ENCODE measurements at places on chromosomes 6 and 20.

DNA sequence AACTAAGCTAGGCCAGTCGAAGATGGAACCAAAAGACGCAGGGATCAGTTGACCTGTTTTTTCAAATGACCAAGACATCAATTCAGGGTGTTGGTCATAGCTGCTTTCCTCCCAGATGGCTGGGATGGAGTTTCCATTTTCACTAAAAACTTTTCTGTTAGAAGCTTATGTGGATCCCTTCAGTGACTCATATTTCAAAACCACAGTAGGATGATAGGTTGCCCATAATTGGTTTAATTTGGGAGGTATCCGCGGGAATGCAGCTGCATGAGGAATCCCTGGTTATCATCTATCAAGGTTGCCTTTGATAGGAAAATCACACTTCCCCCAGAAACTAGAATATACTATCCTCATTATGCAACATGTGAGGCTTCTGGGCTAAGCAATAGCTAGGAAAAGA, 150.9 kb upstream of the MLIP start:
- DNase-seq: no peak

- DNase-seq: no peak
Observed at GRCh38 chr6:33720998-33721397, 9.5 kb upstream of the UQCC2 start.

DNA sequence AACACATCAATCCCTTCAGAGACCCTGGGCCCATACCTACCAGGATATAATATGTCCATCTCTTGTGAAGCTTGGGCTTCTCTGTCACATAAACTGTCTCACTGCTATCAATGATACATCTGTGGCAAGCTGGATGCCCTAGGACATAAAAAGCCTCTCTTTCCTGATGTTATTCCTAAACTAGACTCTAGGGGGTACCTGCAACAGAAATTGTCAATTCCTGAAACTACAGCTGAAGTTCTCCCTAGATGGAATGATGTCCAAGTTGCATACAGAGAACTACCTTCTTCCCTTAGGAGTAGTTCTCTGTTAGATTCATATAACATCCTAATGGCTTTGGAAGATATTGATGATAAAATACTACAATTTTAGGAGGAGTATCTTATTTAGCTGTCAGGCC, 35.8 kb downstream of the TBX18 start:
- no peak for DNase-seq

- no peak for DNase-seq
Observed at GRCh38 chr6:158124288-158124687, 43.8 kb downstream of the SERAC1 start.
